Retina (tissue), 1 donor: ENCODE measurements at places on chromosomes 4 and X.

- no peak for DNase-seq
Observed at GRCh38 chr4:98706200-98706813, 47.9 kb upstream of the TSPAN5 start.

GRCh38 chr4:18389115-18389514, 367.6 kb upstream of the LCORL start:
- DNase-seq: no peak

GRCh38 chrX:14718403-14718802, 154.5 kb downstream of the FANCB start:
- no peak for DNase-seq

DNA sequence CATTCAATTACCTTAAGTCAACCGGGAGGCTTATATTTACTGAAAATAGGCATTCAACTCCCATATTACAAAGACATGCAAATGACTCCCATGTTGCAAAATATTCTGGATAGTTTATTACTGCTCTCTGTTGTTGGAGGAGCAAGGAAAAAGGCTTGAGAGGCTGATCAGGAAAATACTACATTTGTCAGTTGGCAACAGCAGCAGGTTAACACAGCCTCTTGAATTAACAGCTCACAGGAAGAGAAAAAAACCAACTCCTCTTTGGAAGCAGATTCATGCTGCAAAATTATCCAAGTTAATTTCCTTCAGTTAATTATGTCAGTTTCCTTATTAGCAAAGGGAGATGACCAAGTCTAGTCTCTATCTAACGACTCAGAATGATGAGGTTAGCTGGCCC, 238.9 kb downstream of the MAML3 start:
- no peak for DNase-seq
